ENCODE measurements at places on chromosomes 1 and 21.

GRCh38 chr21:45496968-45497845 is 45.0 kb downstream of the SLC19A1 start:
- DNase-seq, result no peak

GRCh38 chr1:92096317-92096716 is 16.2 kb downstream of the BTBD8 start:
- DNase-seq, result no peak

DNA sequence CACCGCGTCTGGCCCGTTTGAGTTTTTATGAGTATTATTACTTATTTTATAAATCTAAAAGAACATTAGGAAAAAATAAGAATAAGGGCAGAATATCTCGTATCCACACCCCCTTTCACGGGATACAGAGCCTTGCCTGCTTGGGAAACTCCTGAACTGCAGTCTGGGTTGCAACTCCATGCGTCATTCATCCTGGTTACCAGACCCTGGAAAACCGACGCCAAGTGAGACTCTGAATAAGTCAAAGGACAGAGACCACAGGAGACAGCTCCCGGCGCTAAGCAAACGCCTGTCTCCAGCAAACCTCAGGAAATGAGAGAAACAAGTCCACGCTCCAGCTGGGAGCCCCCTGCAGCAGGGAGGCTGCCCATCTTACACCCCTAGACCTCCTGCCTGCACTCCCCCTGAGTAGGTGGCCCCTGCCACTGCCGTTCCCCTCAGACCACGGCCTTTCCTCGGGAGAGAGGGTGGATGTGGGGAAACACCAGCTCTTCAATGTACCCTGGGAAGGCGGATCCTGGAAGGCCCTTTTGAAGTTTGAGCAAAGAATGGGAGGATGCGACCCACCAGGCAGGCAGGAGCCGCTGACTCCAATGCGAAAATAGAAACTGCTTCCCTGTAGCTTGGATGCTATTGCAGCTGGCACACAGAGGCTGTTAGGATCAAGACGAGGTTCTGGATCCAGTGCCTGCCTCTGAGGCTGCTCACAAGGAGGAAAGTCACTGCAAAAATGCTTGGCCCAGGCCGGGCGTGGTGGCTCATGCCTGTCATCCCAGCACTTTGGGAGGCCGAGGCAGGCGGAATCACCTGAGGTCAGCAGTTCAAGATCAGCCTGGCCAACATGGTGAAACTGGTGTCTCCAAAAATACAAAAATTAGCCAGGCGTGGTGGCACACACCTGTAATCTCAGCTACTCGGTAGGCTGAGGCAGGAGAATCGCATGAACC is 37.7 kb upstream of the GPR157 start:
- DNase-seq, result no peak

DNA sequence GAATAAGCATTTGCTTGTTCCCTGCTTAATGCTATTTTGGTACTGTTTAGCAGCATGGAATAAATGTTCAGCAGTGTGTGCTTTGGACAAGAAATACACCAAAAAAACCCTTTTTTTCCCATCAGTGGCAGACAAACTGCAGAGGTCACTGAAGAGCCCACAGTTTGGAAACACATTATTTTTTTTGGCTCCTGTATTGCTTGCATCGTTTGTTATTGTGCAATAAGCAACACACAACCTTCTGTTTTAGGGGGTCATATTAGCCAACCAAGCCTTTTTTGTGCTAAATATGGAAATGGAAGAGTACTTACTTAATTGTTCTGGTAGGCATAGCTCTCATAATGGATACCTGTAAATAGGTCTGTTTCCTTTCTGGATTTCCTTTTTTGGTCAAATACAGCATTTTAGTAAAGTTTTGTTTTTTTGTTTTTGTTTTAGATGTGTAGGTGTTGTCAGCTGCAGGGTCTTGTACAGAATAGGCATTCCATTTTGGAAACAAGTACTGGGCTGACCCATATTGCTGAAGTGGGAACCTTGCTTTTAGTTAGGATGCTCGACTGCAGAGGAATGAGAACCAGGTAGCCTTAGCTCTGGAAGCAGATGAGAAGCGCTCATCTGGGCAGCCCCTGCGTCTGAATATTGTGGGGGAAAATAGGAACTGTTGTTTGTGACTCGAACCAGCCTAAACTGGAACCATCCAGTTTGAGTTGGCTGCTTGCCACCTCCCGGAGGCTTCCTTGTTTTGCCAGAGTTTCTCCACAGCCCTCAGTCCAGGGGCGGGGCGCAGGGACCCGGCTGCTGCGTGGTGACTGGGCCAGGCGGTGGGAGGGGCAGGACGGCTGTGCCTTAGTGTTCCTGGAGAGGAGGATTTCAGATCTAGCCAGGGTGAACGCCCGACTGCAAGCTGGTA is 38.4 kb downstream of the SPEN start:
- no peak for DNase-seq

- DNase-seq, result no peak
These were observed 72.9 kb upstream of the SLC2A1 start for GRCh38 chr1:43031316-43032203.

DNA sequence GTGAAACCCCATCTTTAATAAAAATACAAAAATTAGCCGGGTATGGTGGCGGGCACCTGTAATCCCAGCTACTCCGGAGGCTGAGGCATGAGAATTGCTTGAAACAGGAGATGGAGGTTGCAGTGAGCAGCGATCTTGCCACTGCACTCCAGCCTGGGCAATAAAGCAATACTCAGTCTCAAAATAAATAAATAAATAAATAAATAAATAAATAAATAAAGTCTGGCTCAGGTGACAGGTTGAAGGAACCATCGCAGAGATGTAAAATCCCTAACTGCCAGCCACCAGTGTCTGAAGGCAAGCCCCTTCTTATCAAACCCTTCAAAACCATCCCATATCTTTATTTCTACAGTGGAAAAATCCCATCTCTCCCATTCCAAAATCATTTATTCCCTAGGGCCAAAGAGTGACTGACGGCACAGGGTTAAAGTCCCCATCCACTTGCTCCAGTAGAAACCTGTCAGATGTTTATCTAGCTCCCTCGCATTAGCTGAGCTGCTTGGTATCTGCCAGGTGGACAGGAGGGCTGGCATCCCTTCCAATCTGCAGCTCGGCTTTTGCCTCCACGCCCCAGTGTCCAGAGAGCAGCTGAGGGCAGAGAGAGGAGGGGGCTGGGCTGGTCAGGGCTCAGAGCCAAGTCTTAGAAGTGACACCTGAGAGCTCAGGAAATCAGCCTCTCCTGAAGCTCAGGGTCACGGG is 5.0 kb downstream of the CSRP1 start:
- no peak for DNase-seq
